ENCODE measurements at places on chromosomes 11 and 22.

- DNase-seq = no peak
Observed at GRCh38 chr22:44224166-44224565, 43.4 kb downstream of the PARVG start.

DNA sequence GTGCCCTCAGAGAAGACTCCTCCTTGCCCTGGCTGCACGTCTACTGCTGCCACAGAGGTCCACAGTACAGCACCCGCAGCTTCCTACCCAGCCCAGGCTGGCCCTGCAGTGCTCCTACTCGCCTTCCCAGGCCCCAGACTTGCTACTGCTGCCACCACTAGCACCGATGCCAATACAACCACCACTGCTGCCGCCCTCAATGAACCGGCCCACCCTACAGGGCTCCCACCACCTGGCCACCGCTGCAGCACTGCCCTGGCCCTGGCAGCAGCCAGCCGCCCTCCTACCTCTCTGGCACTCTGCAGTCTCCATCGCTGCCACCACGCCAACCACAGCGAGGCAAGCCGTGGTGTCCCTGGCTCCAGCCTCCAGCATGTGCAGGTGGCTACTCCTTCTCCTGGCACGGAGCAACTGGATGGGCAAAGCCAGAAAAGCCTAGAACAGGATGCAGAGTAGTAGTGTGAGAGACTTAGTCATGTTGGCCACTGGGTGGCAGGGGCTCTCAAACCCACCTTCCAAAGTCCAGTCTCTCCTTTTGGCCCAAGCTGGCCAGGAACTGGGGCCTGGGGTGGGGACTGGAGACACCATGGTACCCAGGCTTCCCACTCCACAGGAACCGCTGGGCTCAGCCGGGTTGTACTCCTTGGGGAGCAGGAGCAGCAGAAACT, 39.4 kb downstream of the C22orf42 start:
- no peak for DNase-seq

GRCh38 chr11:80779905-80780605, 1339.2 kb upstream of the TENM4 start:
- no peak for DNase-seq

- DNase-seq = no peak
Observed at GRCh38 chr11:128294671-128295050, 292.7 kb downstream of the ETS1 start.

- DNase-seq = no peak
Observed at GRCh38 chr11:119126675-119127268, 5.4 kb downstream of the HINFP start.

DNA sequence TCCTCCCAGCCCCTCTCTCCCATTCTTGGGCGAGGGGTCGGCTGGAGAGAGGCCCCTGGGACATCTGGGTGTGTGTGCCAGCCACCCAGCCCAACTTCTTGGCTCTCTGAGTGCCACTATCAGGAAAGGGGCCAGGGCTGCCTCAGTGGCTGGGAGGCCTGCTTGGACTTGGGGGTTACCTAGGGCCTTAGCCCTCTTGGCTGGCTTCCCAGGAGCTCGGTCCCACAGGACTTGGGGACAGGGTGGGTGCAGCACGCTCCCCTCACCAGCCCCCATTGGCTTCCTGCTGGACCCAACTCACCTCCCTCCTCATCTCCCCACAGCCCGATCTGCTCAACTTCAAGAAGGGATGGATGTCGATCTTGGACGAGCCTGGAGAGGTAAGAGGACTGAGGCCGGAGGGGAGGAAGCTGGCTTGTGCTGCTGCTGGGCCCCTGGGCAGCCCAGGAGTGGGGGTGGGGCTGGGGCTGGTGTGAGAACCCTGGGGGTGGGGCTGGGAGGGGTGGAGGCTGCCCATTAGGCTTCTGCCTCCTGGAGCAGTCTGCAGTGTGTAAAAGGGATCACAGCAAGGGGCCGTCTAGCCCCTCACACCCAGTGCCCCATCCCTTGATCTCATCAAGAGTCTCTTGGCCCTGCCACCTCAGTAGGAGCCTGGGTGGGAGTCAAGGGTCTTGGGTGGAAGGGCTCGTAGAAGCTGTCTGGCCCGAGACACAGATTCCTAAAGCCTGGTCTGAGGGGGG, 54.8 kb downstream of the TRIOBP start:
- DNase-seq = no peak

DNA sequence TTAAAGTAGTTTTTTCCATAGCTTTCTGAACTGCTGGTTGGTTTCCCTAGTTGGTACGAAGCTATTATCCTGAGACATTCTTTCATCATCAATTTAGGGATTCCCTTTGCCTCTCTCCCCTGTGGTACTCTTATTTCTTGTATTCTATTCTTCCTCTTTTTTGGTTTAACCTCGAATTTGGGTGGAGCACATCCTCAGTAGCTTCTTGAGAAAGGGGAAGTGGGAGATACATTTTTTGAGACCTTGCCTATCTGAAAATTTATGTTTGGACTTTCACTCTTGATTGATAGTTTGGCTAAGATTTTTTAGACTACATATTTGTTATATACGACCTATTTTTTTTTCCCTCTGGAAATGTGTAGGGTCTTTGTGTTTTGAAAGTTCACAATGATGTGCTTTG, 121.7 kb upstream of the ZBED5 start:
- DNase-seq = peak; percentile 72

- DNase-seq = peak; percentile 66
Observed at GRCh38 chr22:21754523-21754922, 18.9 kb upstream of the YPEL1 start.

GRCh38 chr11:112398798-112399478, 138.3 kb upstream of the PLET1 start:
- DNase-seq = no peak

DNA sequence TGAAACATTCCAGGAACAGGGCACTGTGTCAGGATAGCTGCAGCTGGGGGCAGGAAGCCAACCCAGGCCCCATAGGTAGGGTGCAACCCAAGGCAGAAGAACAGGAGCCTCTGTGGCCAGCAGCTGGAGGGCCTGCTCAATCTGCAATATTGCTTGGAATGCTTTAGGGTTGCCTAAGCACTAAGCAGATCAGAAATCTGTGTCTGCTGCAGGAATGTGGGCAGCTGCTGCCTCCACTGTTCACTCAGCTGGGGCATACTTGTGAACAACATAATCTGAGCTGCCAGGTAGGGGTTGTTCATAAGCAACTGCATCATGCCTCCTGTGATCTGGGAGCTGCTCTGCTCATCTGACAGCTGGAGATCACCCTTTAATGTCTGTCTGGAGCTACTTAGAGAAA, 1.7 kb downstream of the UBQLNL start:
- no peak for DNase-seq

DNA sequence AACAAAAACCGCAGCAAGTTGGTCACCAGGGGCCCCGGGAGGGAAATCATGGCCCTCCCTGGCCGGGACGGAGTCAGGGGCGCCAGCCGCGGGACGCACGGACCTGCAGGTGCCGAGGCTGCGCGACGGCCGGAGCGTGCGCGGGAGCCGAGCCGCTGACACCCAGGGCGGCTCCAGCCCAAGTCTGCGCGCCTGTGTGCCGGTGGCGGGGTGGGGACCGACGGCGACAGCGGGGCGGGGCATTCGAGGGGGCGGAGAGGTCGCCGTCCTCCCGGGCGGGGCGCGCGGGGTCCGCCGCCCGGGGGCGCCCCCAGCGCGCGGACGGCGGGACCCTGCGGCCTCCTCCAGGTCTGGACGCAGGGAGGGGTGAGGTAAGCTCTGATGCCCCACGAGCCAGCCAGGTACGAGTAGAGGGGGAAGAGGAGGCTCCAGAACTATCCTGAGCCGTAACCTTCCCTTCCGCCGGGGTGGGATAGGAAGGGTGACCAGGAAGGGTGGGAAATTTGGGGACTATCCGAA, at the start of gene ESAM:
Gene ESAM, minus strand, starts transcription at position 186 of the 519 bp plus-strand sequence. Its CDS starts 136 bp downstream, at position 50.
- peak; percentile 76 for DNase-seq

Data from naive B cell (primary cell).